ENCODE measurements at places on chromosomes 2 and 18.

GRCh38 chr2:196440413-196440812 is 199.1 kb upstream of the CCDC150 start:
- no peak for DNase-seq

DNA sequence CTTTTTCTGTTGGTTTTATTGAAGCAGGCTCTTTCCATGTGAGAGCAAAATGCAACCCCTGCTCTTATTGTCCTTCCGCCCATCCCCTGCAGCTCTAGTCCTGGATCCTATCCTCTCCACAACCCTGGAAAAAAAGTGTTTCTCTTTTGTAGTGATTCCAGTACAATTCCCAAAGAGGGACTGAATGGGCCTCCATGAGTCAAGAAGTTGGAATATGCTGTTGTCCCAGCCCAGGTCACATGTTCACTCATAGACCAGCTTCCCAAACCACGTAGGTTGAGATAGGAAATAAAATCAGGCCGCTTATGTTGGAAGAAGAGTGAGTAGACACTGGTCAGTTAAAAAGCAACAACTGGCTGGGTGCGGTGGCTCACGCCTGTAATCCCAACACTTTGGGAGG is 39.4 kb downstream of the CPO start:
- DNase-seq = no peak

- DNase-seq = no peak
Measured at GRCh38 chr2:114192362-114192761, 250.1 kb upstream of the DPP10 start.

- no peak for DNase-seq
Measured at GRCh38 chr2:176650838-176651555, 381.8 kb downstream of the MTX2 start.

GRCh38 chr2:214127170-214127569 is 283.7 kb upstream of the VWC2L start:
- no peak for DNase-seq

GRCh38 chr2:2152451-2152850 is 178.6 kb downstream of the MYT1L start:
- no peak for DNase-seq

GRCh38 chr2:11907190-11907589 is 160.8 kb downstream of the LPIN1 start:
- DNase-seq = no peak

DNA sequence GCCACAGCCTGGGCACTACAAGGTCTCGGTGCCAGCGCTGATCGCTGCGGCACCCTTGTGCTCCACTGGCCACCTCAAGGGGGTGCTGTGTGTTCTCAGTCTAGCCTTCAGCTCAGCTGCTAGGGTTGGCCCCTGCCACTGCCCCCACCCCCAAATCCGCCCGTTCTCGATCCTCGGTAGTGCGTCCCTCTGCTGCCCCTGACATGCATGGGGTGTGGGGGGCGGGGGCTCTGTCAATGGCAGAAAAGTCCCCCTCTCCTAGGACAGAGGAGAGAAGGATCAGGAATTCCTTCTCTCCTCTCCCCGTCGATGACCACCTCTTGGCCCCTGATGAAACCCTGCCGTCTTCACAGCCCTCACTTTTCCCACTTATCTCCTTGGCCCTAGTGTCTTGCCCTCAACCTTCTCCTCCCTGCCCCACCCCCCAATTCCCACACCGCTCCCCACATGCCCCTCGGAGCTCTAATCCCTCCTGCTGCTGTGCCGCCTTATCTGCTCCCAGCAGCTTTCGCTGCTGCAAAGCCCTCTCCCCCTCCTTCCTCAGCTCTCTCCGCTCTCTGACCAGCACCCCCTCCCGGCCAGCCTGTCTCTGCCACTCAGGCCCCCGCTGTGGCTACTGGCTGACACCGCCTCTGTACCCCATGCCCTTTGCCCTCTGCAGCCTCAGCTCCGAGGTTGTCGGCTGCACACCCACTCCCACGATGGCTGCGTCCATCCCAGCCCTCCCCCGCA is 4.3 kb upstream of the ASIC4 start:
- peak; percentile 17 for DNase-seq

Measured in NCI-H774 (cell line).